ENCODE measurements at places on chromosomes 2 and 18. TPM values are rescaled to one million over a fixed set of nuclear protein-coding genes. Genes with fewer than 3 reads are reported as not detected.

Gene L3MBTL4
- total RNA-seq = 0.11 TPM

Gene THSD7B
- total RNA-seq = not detected

Gene ADAM23
- total RNA-seq = 0.25 TPM

Gene GAL3ST2
- total RNA-seq = 1.3 TPM

Gene CRYGC
- total RNA-seq = not detected

Gene KCNG2
- total RNA-seq = not detected

Gene SLC40A1
- 1.8 TPM for total RNA-seq

Gene RGPD4
- total RNA-seq = 0.07 TPM

Gene HADHB
- 104 TPM for total RNA-seq

Gene IDH1
- 42.7 TPM for total RNA-seq

Gene SPP2
- not detected for total RNA-seq

Gene CRYGD
- total RNA-seq = not detected

Gene RAPGEF4
- 0.92 TPM for total RNA-seq

Gene ANO7
- 4.3 TPM for total RNA-seq

Gene SP140
- 316 TPM for total RNA-seq

Gene DUSP11
- total RNA-seq = 40.1 TPM

Gene RGPD5
- total RNA-seq = 25.9 TPM

Gene ANKRD30BL
- not detected for total RNA-seq

Gene PLCD4
- total RNA-seq = 0.23 TPM

Gene UGT1A3
- total RNA-seq = not detected

Gene SERPINB11
- not detected for total RNA-seq

Gene TCF4
- total RNA-seq = 8.4 TPM

Gene CFAP65
- not detected for total RNA-seq

Gene RIT2
- total RNA-seq = not detected

Gene TMEM247
- not detected for total RNA-seq

Gene CYTIP
- total RNA-seq = 206 TPM

Gene NT5DC4
- not detected for total RNA-seq

Gene EVX2
- not detected for total RNA-seq

Gene WDSUB1
- 7.1 TPM for total RNA-seq

Gene CNDP1
- 0.09 TPM for total RNA-seq

Gene TDRD15
- not detected for total RNA-seq

Gene C2orf81
- total RNA-seq = 1.6 TPM

Gene GAREM2
- 5.9 TPM for total RNA-seq

Gene RGPD3
- 0.34 TPM for total RNA-seq
